ENCODE measurements at places on chromosomes 16 and 17.
A peak's percentile ranks its signal among the peaks of the same experiment; 100 is the strongest.

DNA sequence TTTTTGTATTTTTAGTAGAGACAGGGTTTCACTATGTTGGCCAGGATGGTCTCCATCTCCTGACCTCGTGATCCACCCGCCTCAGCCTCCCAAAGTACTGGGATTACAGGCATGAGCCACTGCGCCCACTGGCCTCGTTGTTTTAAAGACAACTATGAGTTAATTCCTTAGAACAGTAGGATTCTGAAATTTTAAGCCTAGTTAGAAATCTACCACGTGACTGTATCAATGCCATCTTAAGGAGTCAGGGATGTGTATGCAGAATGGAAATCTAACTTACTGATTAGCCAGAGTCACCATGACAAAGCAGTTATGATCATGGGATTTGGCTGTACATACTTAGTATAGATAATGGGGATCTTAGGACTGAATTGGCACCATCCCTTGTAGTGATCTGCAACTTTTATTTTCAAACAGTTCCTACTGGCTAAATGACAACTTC is 2.8 kb downstream of the CEP20 start:
- peak; percentile 41 for DNase-seq

GRCh38 chr16:78957317-78958100 is 643.0 kb downstream of the MAF start:
- no peak for DNase-seq

DNA sequence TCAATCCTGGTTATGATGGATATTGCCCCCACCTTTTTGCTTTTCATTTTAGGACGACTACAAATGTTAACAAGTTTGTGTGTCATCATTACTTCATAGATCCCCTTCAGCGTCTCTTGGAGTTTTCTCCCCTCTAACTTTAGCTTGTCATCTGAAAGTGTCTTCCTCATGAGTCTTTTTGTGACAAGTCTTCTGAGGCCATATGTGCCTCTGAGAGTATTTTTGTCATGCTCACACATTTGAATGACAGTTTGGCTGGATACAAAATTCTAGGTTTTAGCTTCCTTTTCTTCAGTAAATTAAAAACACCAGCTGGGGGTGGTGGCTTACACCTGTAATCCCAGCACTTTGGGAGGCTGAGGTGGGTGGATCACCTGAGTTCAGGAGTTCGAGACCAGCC is 203.8 kb upstream of the CHMP6 start:
- no peak for DNase-seq

DNA sequence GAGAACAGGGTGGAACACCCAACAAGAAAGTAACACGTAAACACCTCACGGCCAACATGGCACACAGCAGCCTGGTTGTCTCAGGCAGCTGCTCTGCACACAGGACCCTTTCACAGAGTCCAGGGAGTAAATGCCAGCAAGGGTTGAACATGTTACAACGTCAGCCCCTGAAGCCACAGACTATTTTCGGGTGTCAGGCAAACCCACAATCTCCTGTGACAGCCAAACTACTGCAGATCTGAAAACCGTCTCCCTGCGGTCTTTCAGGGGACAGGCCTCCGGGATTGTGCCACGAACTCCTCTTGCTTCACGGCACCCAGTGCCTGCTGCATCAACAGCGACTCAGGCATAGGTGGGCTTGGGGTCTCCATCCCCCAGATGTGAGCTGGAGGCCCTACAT is 127.7 kb downstream of the XYLT1 start:
- DNase-seq: no peak

- DNase-seq: no peak
Observed at GRCh38 chr17:8960325-8961140, 5.0 kb downstream of the PIK3R5 start.

- no peak for DNase-seq
Observed at GRCh38 chr16:86558355-86559193, 3.5 kb upstream of the MTHFSD start.

DNA sequence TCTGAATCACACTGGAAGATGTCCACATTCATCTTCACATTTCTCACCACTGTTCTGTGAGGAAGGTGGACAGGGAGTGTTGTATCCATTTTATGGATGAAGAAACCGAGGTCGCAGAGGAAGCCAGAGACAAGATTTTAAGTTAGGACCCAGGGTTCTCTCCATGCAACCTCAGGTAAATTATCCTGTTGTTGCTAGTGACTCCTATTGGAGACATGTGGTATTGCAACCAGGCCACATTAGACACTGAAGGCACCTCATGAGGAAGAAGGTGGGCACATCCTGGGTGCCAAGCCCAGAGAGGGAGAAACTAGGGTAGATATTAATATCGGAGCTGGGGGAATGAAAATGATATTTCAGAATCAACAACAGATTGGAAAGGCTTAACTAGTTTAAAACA is 8.5 kb upstream of the WNT9B start:
- no peak for DNase-seq

- DNase-seq: no peak
Observed at GRCh38 chr16:6382924-6383459, 949.7 kb upstream of the RBFOX1 start.

DNA sequence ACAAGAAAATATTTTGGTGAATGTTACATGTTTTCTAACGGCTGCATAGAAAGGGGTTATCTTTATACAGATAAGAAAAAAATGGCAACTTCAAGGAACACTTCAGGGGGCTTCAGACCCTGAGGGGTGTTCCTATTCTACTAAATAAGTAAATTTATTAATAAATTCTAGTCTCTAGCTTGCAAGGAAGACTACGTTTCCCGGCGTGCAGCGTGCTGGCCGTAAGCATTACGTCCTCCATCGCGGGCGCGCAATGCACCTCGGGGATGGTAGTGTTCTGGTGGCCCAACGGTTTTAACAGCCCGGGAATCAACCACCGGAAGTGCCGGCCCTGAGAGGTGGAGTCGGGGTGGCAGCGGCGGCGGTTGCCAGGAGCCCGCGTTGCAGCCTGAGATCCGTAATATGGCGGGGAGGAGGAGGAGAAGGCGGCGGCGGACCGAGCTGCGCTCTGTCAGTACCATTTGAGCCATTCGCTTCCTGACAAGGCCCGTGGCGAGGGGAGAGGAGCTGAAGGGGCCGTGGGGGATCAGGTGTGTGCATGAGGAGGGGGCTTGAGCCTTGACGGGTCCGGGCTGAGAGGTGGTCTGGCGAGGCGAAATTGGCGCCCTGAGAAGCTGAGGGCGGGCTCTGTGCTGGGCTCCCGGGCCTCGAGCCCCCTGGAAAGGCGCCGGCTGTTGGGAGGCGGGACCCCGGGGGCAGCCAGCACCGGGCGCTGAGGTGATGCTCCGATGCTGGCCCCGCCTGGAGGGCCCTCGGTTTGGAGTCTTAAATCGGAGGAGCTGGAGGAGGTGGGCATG is at the start of gene CCP110:
Gene CCP110 (plus strand): TSS at position 384 of the 797 bp plus-strand sequence. CDS start 3,940 bp downstream, outside the sequence.
- peak; percentile 97 for DNase-seq

DNA sequence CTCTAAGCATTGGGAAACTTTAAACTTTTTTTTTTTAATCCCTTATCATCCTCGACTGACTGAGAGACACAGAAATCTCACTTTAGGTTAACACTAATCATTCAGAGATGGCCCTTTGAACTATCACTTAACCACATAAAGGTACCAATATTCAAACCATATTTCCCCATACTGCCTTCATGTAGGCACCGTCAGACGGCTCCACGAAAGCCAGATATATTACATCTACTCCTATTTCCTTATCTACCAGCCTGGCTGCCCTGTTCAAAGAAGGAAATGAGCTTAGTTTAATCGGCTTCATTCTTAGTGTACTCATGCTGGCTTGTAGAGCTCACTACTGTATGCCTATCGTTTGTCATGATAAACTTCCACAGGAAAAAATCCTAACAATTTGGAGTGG is 270.9 kb downstream of the CEP112 start:
- no peak for DNase-seq

GRCh38 chr16:26901196-26901861 is 165.4 kb upstream of the C16orf82 start:
- DNase-seq: no peak

DNA sequence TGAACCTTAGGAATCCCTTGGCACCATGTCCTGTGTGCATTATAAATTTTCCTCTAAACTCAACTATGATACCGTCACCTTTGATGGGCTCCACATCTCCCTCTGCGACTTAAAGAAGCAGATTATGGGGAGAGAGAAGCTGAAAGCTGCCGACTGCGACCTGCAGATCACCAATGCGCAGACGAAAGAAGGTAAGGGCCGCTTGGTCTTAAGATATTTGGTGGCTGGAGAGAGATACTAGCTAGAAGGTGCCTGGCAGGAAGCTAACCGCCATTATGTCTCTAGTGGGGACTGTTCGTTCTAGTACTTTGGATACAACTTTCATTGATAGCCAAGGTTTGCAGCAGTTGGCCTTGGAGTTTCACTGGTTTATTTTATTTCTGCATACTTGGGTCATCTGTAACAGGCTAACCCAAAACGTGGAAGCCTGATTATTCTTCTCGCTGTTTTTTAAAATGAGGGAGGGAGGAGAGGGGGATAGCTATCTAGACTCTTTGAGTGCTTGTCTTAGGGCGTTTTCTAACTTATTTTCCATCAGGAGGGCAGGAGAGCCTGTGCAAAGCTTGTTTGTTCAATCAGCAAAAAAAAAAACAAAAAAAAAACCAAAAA is 1.3 kb downstream of the RBBP6 start:
- peak; percentile 31 for DNase-seq

- no peak for DNase-seq
Observed at GRCh38 chr17:72358465-72358864, 237.6 kb downstream of the SOX9 start.

DNA sequence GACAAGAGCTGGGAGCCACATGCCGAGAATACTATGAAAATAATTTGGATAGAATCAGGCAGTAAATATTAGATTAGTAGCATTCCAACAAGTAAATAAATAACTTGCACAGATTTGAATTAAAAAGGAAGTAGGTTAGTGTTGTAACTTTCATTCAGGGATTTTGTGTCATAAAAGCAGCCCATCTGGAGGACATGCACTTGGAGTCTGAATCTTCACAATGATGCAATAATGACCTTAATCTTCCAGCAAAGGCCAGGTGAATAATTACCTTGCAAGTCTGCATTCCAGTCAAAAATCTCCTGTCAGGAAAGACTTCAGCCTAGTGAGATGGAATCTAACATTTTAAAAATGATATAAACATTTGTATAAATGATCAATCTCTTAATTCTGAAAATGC is 518.1 kb downstream of the KCNJ2 start:
- no peak for DNase-seq

DNA sequence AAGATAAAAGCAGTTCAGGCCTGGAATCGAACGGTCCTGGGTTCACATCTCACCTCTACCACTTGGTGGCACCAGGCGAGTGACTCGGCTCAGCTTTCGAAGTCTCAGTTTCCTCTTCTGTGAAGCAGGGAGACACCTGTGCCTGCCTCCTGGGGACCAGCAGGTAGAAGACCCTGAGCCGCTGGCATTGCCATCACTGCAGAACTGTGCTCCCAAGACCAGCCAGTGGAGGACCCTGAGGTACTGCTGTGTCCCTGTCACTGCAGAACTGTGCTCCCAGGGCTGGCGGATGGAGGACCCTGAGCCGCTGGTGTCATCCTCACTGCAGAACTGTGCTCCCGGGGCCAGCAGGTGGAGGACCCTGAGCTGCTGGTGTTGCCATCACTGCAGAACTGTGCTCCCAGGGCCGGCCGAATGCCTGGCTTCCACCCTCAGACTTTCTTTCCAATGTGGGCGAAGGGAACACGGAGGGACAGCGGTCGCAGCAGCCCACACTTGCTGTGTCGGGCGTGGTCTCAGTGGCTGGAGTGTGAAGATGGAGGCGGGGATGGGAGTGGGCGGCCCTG is 8.7 kb upstream of the SLC7A5 start:
- DNase-seq: no peak

DNA sequence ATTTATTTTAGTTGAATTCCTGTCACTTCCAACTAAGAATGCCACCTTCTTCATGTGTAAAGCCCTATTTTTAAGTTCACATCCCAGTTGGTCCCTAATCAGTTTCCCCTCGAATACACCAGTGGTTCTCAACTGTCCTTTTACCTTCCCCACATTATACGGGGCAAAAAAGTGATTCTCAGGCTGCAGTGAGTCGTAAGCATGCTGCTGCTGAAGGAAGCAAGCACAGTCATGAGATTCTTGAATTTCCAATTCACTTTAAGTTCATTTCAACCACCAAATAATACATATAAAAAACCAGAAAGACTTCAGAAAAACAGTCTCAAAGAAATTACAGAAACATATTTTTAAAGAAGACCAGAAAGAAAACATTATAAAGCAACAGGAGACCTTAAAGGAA is 47.9 kb downstream of the UBE2G1 start:
- DNase-seq: peak; percentile 23

- DNase-seq: no peak
Observed at GRCh38 chr16:61024180-61024900, 1011.9 kb downstream of the CDH8 start.

- no peak for DNase-seq
Observed at GRCh38 chr17:74541176-74542111, 4.5 kb downstream of the CD300C start.

DNA sequence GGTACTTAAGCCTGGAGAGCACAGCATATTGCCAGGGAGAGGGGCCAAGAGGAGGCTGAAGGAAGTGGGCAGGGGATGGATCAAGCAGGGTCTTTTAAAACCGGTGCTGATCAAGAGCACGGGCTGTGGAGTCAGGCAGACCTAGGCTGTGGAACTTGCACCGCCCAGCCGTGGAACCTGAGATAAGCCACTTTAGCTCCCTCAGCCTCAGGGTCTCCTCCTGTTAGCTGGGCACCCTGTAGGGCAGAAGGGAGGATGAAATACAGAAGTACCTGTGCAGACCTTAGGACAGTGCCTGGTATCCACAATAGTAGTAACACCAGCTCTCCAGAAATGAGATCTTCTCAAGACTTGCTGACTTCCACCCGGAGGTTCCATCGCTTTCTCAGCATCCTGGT is 9.3 kb downstream of the ODAD4 start:
- no peak for DNase-seq

- no peak for DNase-seq
Observed at GRCh38 chr16:77502448-77502847, 67.6 kb upstream of the ADAMTS18 start.

DNA sequence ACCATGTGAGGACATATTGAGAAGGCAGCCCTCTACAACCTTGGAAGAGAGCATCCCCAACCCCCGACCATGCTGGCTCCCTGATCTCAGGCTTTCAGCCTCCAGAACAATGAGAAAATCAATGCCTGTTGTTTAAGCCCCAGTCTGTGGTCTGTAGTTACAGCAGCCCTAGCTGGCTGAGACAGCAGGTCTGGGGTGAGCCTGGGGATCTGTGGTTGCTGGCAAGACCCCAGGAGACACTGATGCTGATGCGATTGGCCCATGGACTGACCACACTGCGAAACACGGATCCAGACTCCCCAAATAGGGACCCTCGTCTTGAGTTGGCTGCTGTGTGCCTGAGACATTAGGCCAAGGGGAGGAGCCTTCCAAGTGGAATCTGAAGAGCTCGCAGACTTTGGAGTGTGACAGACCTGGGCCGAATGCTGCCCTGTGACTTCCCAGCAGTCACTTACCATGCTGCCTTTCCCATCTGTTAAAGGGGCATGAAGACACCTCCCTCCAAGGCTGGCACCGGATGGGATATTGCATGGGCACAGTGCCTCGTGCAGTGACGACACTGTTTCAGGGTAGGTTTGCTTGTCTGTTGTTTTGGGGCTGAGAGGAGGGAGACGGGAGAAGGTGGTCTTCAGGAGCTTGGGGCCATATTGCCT is 147.8 kb upstream of the RPL38 start:
- DNase-seq: no peak

Data from fibroblast of villous mesenchyme (primary cell).